T-helper 2 cell (primary cell): ENCODE measurements at places on chromosomes 7 and 10.

GRCh38 chr10:55065185-55065584 is 264.2 kb upstream of the PCDH15 start:
- no peak for DNase-seq

- DNase-seq = no peak
Measured at GRCh38 chr7:111232249-111233084, 141.5 kb downstream of the LRRN3 start.

DNA sequence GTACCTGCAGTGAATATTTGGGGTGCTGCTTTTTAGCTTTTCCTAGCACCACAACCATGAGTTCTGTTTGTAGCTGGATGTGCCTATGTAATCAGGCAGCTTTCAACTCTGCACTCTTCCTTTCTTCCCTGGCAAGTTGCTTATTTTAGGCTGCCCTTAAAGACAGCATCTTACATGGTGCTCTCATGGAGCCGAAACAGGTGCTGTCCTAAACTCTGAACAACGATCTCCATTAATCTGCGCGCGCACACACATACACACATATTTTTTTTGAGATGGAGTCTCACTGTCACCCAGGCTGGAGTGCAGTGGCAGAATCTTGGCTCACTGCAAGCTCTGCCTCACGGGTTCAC is 9.1 kb downstream of the RPS24 start:
- no peak for DNase-seq

GRCh38 chr10:126204320-126204719 is 184.0 kb downstream of the ADAM12 start:
- DNase-seq = no peak

- DNase-seq = no peak
Measured at GRCh38 chr10:79482304-79482703, 30.0 kb upstream of the EIF5AL1 start.

- no peak for DNase-seq
Measured at GRCh38 chr10:68924593-68924992, 23.5 kb downstream of the DDX50 start.

- DNase-seq = no peak
Measured at GRCh38 chr7:94423863-94424735, 29.4 kb downstream of the COL1A2 start.

DNA sequence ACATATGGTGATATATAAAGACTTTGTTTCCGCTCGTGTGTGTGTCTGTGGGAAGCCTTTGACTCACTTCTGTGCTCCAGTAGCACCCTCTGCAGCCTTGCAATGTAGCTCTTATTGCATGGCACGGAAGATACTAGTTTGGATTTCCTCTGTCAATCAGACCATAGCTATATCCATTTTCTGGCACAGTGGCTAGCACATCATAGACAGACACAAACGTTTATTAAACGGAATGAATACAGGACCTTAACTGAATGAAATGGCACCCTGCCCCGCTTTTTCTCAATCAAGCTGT is 124.0 kb upstream of the PTPN20 start:
- DNase-seq = peak; percentile 95

DNA sequence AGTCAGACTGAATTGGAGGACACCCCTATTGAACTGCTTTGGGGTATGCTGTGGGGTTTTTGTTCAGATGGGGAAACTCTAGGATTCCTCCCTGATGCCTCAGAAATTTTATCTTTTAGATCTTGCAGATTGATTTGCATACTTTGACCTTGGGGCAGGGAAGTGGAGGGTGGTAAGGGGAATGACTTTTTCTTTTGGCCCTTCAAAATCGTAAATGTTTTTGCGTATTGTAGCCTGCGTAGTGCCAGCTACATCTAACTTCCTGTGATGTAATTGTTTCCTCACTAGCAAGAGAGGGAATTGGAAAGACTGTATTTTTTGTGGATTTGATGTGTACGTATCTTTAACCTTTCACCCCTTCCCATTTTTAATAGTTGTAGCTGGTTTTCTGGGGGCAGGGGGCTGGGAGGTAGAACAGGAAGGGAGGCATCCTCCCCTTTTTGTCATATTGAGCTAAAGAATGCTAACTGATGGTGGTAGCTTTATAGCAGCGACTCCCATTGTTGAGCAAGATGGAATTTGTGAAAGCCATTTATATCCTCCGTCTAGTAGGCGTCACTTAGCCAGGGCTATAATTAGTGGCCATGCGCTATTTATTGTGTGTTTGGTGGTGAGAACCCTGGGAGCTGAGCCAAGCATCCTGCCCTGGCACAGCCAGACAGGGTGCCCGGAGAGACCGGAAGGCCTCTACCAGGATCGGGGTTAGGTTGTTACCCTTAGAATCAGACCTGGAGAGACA is 11.3 kb downstream of the DUSP5 start:
- DNase-seq = no peak

DNA sequence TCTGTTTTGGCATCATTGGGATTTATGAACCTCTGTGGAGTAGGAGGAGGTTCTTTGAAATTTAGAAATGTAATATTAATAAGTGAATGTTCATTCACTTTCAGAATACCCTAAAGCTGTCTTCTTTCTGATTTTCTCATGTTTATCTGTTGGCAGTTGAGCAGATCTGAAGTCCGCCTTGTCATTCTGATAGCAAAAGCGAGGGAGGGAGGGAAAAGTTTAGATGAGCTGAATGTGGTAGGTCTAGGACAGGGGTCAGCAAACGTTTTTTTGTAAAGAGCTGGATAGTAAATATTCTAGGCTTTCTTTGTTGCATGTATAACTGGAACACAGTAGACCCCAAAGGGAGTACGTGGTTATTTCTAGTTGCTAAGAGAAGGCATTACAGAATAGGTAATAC is 94.4 kb upstream of the GATA3 start:
- no peak for DNase-seq

GRCh38 chr7:159192725-159193453 is 48.2 kb upstream of the VIPR2 start:
- DNase-seq = no peak

DNA sequence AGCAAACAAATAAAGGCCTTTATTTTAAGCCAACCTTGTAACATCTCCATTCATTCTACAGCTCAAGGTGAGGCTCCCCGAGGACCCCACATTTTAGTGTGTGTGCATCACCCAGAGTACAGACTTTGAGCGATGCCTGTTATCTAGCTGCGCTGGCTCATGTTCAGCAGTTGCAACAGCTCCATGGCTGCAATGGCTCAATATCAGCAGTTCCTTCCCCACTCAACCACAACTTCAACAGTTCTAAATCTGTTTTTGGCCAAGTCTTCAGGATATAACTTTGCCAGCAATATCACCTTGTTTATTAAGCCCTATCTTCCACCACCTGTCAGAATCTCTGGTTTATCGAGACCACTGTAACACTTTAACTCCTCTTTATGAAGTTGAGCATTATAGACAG is 95.8 kb downstream of the WNT2 start:
- no peak for DNase-seq

DNA sequence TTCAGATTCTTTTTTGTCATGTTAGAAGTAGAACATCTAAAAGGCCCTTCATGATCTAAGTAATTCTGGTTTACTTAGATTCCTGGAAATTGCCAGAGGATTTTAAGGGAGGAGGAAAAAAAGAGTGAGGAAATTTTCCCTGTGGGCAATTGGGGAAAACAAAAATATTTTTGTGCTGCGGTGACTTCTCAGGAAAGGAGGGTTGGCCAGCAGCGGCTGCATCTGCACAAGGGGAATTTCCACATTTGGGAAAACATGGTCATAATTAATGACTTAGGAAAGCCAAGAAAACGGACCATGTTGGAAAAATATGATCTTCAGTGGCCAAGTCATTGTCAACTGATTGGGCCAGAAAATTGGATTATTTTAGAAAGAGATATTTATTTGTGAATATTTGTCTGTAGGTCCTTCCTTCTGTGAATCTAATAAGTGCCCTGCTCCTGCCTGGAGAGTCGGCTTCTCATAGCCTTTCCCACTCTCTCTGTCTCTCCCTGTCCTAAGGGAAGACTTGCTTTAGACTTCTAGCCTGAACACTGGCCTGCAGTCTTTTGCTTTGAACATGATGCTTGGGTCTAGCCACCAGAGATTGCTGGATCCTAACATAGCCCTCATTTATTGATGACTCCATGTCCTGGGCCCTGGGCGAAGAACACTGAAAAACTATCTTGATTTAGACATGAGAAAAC is 124.2 kb upstream of the MKLN1 start:
- DNase-seq = no peak

DNA sequence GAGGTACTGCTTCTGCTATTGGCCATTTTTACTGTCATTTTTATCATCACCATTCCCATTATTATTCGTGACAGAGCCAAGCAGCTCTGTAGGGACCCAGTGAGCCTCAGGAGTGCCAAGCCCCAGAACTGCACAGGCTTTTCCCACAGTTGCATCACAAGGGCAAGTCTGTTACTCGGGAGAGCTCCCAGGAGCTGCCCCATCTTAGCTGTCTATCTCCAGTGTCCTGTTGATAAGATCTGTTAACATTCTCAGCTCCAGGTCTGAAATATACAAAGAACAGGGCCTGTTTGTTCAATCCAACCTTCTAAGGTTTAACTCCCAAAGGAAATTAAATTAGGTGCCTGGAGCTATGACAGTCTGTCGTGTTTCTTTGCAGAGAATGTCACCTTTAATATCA is 20.2 kb upstream of the TRIM8 start:
- no peak for DNase-seq

GRCh38 chr10:26085549-26085948 is 131.0 kb upstream of the GAD2 start:
- DNase-seq = no peak

DNA sequence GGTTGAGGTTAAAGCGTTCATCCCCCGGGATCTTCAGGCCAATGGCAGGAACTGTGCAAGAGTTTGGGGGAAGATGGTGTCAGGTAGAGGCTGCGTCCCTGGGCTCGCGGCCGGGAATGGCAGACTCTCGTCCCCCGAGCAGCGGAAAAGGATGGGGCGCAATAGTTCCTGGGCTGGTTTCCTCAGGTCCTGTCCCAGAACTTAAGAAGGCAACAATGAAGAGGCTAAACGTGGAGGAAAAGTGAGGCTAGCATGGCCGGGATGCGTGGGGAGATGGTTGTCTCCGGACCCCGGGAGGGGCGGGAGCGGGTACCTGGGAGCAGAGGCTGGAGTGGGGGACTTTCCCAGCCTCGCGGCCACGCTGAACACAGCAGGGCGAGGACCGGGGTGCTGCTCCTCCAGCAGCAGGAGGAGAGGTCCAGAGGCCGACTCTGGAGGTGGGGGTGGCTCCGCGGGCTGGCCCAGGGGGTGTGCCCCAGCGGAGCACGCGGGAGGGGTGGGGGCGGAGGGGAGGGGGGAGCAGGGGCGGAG is 882 bp downstream of the IRF5 start:
- DNase-seq = no peak

GRCh38 chr10:86366902-86367151 is 232 bp upstream of the GRID1 start:
- DNase-seq = no peak

DNA sequence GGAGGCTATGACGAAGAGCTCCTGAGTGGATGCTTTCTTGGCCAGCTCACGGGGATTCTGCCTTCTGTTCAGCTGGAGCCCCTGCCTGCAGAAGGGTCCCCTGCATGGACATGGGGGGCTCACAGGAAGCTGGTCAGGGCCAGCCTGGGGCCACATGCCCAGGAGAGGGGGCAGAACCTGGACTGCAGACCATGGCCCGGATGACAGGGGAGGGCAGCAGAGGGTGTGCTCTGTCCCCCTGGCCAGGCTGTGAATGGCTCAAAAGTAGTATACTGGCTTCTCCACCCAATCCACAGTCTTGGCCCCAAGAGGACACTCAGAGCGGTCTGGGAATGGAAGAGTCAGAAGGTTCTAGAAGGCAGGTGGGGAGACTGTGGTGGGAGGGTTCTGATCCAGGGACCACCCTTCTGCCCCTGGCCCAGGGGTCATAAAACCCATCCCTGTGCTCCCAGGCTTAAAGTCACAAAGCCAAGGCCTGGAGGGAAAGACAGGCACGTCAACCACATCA is 40.3 kb downstream of the PPIF start:
- DNase-seq = peak; percentile 3

DNA sequence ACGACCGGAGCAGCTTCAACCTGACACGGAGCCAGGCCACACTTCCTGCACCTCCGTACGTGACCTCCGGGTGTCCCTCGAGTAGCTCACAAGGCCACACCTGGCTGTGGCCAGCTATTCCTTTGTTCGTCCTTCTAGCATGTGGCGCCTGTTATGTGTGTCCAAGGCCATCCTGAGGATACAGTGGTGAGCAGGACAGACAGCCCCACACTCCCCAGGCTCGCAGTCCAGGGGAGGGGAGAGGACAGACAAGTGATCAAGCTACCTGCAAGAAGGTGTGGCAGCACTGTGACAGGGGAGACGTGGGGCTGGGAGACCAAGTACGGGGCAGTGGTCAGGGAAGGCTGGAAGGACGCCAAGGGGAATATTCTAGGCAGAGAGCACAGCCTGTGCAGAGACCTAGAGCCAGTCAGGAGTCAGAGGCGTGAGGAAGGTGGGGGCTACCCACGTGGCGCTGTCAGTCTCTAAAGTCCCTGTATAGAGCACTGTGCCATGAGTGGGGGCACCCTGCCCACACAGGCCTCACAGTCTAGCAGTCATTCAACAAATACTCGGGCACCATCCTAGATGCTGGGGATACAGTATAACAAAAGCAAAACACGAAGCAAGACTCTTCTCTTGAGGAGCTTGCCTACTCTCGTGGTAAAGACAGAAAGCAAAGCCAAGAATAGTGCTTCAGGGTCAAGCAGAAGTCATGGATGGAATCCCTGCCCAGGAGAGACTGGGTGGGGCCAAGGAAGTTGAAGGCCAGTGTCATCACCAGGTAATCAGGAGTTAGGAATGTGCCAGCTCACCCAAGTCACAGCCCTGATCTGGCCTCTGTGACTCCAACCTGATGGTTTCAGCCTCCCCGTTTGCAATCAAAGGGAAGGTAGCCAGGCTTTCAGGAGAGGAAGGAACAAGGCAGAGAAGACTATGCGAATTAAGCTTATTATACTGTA is 58.6 kb downstream of the PROSER2 start:
- no peak for DNase-seq

DNA sequence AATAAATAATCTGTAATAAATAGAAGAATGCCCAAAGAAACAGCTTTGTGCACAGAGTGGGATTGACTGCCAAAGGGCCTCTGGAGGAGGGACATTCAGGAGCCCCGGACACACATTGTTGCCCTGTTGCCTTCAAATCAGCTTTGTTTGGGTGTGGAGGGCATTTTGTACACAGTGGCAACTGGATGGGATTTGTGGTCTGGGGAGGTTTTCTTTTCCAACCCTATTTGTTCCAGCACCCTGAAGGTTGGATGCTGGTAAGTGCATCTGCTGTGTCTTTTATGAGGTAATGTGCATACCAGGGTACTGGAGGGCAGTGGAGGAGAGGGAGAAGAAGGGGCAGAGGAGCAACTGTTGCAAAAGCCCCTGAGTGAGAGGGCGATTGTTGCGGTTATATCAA is 6.3 kb downstream of the LRMDA start:
- DNase-seq = no peak

DNA sequence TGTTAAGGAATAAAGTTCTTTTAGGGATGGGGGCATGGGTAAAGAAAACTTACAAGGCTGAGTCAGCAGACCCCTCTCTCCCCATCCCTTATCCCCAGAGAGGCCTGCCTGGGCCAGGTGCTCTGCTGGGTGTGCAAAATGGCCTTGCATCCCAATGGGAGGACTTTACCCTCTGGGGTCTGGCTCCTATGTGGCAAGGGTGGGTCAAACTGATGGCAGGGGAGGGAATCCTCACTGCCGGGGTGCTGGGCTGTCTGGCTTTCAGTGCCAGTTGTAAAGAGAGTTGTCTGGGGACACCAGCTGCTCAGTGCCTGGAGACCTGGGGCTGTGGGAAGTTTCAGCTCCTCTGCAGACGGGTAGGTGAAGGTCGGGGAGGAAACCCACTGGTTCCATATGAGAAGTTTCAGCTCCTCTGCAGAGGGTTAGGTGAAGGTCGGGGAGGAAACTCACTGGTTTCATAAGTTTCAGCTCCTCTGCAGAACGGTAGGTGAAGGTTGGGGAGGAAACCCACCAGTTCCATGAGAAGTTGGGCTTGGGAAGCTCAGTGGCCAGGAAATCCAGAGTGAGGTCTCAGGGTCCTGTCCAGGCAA is 127.2 kb upstream of the PODXL start:
- no peak for DNase-seq
